ENCODE measurements at places on chromosomes 16 and 17.

DNA sequence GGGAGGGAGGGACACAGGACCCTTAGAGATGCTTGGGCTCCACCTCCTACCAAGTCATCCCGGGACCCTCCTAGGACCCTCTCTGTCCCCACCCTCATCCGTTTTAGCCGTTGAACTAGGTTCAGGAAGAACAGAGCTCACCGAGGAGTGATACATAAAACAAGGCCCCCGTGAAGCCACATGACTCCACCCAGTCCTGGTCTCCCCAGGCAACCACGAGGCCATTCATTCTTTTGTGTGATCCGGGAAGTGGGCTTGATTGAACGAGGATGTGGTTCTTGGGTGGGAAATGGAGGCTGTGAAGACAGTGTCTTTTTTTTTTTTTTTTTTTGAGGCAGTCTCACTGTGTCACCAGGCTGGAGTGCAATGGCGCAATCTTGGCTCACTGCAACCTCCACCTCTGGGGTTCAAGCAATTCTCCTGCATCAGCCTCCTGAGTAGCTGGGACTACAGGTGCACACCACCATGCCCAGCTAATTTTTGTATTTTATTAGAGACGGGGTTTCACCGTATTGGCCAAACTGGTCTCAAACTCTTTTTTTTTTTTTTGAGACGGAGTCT, 14.8 kb downstream of the TRARG1 start:
- no peak for DNase-seq

DNA sequence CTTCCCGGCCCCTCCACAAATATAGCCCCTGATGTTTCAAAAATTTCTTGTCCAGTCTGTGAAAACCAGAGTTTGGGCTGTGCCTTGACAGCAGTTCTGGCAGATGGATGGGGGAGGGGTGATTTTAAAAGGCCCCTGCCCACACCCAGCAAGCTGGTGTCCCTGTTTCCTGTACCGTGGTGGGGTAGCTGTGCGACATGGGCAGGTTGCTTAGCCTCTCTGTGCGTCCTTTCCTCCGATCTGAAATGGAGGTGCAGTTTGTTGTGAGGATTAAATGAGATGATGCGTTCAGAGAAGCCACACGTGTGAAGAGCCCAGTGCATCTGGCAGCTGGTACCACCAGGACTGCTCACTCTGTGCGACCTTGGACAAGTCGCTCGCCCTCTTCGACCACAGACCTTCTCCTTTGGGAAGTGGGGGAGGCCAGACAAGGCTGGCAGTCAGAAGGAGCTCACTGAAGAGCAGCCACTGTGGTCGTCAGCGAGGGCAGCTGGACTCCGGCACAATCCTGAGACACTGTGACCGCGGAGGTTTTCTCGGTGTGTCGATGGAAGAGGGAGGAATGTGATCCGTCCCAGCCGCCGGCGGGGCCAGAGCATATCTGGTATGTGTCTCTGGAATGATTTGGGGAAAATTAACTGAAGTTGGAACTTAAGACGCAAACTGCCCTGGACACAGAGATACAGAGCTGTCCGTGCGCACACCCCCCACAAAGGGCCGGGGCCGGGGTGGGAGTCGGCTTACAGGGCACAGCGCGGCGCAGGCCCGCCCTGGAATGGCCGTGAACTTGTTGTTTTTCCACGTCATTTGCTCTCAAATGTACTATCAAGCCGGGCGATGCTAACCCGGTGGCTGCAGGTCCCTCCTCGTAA, 721 bp upstream of the WFIKKN2 start:
- DNase-seq = no peak

GRCh38 chr17:57752031-57752905, 7.2 kb upstream of the CCDC182 start:
- DNase-seq = no peak

- DNase-seq = no peak
These were observed 206.5 kb upstream of the IRX3 start for GRCh38 chr16:54493061-54493460.

- DNase-seq = no peak
These were observed 26.3 kb upstream of the FZD2 start for GRCh38 chr17:44530896-44531418.
